ENCODE measurements at places on chromosomes 12 and 14. TPM values are rescaled to one million over a fixed set of nuclear protein-coding genes. Genes with fewer than 3 reads are reported as not detected.

Gene MYF5
- not detected for total RNA-seq

GRCh38 chr12:95218150-95219133 lies 835 bp downstream of the VEZT start:
- DNase-seq, result peak; percentile 81

DNA sequence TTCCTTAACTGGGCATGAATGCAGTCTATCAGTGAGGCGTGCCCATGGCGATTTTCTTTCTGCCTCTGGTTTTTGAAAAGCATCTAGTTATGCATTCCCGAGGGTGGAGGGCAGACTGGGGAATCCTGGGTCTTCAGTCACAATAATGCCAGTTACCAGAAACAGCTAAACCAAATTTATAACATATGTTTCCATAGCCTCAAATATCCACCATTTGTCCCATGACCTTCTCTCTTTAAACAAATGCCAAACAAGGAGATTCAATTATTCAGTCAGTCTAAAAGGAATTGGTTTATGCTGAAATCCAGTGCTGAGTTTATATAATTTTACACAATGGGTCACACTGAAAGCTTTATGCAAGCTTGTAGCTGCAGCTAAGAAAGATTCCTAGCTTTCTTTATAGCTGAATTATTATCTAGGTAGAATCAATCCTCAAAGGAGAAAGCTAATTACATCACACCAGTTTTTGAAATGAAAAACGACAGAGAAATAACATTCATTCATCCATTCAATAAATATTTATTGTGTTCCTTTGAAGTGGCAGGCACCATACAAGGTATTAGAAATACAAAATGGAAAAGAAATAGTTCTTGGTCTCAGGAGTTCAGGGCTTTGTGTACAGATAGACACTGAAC lies 131.3 kb upstream of the RAP1B start:
- DNase-seq, result no peak

Gene SAMD15
- total RNA-seq, result 0.23 TPM

DNA sequence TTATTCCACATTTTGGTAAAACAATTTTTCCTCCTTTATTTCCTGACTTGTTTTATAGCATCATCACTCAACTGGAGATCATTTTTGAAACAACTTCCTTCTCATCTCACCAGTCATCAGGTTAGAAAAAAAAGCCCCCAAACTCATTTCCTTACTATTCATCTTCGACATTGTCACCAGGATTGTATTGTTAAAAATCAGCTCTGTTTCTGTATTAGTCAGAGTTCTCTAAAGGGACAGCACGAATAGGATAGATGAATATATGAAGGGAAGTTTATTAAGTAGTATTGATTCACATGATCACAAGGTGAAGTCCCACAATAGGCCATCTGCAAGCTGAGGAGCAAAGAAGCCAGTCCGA lies 392.6 kb downstream of the FUT8 start:
- no peak for DNase-seq

DNA sequence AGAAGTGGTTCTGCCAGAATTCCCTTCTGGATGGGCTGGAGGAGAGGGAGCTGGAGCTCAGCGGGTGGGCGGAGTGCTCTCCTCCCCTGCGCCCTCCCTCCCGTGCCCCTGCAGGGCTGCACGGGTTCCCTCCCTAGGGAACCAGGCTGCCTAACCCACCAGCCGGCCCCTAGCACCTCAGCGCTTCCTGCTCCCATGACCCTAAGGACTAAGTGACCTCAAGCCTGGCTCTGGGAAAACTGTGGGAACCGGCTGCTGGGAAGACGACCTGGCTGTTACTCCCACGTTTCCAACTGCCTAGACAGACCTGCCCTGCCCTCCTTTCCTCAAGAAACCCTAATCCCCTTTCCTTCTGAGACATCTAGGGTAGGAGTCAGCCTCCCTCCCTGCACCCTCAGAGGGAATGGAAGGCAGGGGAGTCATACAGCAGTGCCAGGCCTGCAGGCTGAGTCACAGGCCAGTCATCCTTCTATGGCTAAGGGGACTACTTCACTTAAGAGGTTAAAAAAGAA lies 31.5 kb downstream of the SLC6A12 start:
- no peak for DNase-seq

Gene TGFB3
- total RNA-seq, result 2.9 TPM

DNA sequence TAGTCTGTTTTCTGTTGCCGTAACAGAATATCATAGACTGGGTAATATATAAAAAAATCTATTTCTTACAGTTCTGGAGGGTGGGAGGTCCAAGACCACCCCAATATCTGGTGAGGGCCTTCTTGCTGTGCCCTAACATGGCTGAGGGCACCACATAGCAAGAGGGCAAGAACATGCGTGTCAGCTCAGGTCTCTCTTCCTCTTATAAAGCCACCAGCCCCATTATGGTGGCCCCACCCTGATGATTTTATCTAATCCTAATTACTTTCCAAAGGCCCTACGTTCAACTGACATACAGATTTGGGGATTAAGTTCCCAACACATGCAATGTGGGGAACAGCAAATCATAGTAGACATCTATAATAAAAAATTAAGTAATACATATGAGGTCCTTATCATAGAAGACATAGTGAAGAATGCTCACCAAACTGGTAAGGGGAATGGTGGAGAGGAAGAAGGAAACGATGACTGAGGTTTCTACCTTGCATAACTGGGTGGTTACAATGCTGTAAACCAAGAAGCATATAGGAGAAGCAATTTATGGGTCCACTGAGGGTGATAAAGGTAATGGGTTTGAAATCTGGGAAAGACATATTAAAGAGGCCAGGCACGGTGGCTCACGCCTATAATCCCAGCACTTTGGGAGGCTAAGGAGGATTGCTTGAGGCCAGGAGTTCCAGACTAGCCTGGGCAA lies 27.0 kb downstream of the BTBD7 start:
- DNase-seq, result no peak

Gene ABCC9
- total RNA-seq, result not detected

DNA sequence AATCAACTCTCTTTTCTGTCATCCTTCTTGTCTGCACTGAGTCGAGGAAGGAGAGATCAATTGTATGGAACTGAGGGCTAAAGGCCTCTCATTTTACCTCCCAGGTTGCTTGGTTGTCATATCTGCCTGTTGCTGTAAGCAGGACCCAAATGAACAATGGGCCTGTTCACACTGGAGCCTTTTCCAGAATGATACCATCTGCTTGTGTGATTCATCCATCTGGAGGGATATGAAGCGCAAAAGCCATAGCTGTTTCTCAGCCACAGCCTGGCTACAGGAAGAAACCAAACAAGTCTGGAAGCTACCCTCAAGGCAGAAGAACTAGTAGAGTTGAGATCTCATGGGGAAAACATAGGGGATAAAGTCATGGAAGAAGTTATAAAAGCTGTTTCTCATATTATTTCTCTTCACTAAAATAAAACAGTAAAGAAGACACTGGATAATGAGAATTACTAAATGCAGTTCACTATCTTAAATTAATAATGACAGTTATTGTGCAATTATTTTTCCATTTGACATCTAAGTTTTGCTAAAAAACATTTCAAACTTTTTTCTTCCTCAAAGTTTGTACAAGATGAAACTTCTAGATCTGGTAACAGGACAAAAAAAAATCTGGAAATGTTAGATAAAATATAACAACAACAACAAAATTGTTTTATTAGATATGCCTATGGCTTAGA lies 106.3 kb downstream of the SPTSSA start:
- peak; percentile 19 for DNase-seq

GRCh38 chr14:45990252-45990651 lies 661.3 kb downstream of the RPL10L start:
- DNase-seq, result peak; percentile 8

- no peak for DNase-seq
These were observed 36.4 kb downstream of the CD9 start for GRCh38 chr12:6236641-6236940.

Gene HOXC4
- 4.0 TPM for total RNA-seq

Gene NKX2-1
- total RNA-seq, result not detected

Gene NOS1
- total RNA-seq, result not detected

DNA sequence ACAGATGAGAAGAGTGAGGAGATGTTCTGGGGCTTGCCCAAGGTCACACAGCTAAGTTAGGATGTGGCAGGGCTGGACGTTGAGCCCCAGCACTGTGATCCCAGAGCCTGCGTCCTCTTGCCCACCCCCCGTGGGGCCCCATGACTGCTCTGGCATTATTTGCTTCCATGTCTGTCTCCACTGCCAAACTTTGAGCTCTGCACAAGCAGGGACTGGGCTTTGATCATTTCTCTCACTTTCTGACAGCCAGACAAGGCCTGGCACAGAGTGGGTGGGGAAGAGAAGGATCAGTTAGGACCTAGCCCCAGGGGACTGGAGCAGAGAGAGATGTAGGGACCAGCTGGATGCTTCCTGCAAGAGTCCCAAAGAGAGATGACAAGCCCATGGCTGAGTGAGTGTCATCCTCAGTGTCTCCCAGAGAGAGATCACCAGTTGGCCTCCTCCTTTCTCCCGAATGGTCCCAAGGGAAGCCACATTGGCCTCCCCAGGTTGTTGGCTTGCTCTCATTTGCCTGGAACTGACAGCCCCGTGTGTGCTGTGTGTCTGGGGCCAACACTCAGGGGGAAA lies 126.7 kb upstream of the PWP1 start:
- DNase-seq, result no peak

DNA sequence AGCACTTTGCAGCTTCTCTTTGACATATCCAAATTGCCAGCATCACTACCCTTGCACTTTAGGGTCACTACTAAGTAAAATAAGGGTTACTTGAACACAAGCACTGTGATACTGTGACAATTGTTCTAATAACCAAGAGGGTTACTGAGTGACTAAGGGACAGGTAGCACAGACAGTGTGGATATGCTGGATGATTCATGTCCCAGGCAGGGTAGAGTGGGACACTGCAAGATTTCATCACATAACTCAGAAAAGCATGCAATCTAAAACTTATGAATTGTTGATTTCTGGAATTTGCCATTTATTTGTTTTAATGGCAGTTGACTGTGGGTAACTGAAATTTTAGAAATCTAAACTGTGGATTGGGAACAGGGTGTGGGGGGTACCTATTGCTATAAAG lies 218.8 kb downstream of the KITLG start:
- no peak for DNase-seq

Gene SLC22A17
- total RNA-seq, result not detected

- no peak for DNase-seq
These were observed 35.3 kb downstream of the ZC3H14 start for GRCh38 chr14:88598097-88598675.

- no peak for DNase-seq
These were observed 465.4 kb downstream of the NPAS3 start for GRCh38 chr14:33404054-33404453.

Gene REC8
- 14.0 TPM for total RNA-seq

GRCh38 chr12:92859650-92860386 lies 69.3 kb downstream of the EEA1 start:
- DNase-seq, result no peak

Gene NRIP2
- total RNA-seq, result not detected

Gene FITM1
- 0.13 TPM for total RNA-seq

GRCh38 chr14:77124345-77125280 lies 17.0 kb downstream of the ZDHHC22 start:
- peak; percentile 25 for DNase-seq

- DNase-seq, result no peak
These were observed 57.7 kb downstream of the HMGA2 start for GRCh38 chr12:65881965-65882413.

Measured in HT-29 (cell line).